ENCODE measurements at places on chromosomes 2 and 18. TPM values are rescaled to one million over a fixed set of nuclear protein-coding genes. Genes with fewer than 3 reads are reported as not detected.

CXCR1 gene
- total RNA-seq = not detected

DQX1 gene
- 0.16 TPM for total RNA-seq

MC5R gene
- not detected for total RNA-seq

ALKAL2 gene
- total RNA-seq = not detected
